8988T (cell line): ENCODE measurements at places on chromosomes 3 and 15.

- no peak for DNase-seq
Measured at GRCh38 chr3:126571078-126571477, 12.3 kb upstream of the C3orf22 start.

DNA sequence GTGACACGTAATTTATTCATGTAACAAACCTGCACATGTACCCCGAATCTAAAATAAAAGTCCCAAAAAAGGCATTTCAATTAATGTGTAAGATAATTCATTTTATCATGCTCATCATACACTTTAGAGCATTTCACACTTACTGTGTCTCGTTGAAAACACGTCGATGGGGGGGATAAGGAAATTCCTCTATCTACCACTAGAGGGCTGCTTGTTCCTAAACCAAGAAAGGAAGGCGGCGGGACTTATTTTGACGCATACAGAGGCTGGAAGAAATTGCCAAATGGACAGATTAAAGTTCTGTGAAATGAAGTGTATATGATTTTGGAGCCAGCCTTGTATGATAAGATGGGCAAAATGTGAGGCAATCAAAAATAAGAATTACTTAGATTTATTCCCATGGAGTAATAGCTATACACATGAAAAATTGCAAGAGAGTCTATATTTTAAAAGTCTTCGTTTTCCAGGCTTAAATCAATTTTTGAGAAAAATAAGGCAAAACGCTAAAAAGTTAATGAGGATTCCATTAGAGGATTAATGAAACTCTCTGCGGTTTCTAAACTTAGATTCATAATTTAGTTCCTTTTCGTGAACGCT lies 346.8 kb downstream of the CNTN3 start:
- no peak for DNase-seq

DNA sequence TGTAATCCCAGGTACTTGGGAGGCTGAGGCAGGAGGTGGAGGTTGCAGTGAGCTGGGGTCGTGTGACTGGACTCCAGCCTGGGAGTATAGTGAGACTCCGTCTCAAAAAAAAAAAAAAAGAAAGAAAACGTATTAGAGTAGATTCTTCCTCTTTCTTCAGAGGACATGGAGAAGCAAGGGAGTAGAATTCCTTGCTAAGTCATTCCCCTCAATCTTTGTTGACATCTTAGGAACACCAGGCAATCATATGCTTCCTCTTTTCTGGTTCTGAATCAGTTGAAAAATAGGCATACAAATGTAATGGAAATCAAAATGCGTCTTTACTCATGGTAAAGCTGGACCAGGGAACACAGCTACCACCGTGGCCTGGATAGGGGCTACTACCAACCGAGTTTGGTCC lies 38.3 kb upstream of the ATOSA start:
- DNase-seq, result no peak

- no peak for DNase-seq
Measured at GRCh38 chr3:113423699-113424098, 17.6 kb downstream of the CFAP44 start.

GRCh38 chr3:134904241-134904771 lies 109.2 kb downstream of the EPHB1 start:
- no peak for DNase-seq

DNA sequence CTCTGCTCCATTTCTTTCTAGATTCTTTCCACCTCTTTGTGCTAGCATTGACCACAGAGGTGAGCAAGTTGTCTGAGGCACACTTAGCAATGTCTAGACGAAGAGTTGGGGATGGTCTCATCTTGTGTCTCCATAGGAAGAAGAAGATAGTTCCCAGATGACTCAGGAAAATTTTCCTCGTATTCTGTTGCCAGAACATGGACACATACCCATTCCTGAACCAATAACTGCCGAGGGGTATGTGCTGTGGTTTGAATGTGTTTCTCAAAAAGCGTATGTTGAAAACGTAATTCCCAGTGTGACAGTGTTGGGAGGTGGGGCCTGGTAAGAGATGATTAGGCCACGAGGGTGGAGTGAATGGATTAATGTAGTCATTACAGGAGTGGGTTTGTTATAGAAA lies 107.5 kb upstream of the GALNT15 start:
- DNase-seq, result no peak

DNA sequence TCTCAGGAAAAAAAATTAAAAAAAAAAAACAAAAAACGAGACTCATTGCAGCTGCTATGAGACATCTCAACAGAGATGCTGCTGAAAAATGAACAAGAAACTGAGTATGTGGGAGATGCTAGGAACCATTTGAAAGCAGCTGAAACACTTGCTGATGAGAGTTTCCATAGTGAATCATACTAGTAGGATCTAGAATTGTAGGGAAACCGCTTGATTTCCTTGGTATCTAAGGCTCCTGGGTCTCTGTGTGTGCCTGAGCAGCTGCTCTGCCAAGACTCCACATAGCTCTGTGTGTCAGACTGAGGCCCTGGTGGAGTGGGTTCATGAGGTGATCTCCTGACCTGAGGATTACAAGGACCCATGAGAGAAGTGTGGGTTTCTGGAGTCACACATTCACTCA lies 313.4 kb upstream of the NECTIN3 start:
- no peak for DNase-seq

GRCh38 chr3:27623085-27623753 lies 98.9 kb downstream of the EOMES start:
- DNase-seq, result no peak

GRCh38 chr3:152608696-152609594 lies 226.0 kb upstream of the P2RY1 start:
- DNase-seq, result no peak

DNA sequence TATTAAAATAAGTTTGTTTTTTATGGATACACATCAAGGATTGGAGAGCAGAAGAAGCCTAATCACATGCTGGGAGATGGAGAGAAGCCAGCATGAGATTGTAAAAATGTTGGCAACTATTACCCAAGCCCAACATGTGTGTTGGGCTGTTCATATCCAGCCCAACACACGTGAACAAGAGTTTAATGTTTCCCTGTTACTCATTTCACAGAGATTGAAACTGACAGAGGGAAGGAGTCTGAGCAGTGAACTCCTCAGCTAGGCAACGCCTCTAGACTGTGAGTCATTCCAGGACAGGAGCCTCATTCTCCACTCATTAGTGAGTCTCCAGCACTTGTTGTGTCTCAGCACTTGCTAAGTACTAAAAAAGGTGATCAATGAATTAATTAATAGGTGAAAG lies 43.2 kb upstream of the CMSS1 start:
- no peak for DNase-seq

DNA sequence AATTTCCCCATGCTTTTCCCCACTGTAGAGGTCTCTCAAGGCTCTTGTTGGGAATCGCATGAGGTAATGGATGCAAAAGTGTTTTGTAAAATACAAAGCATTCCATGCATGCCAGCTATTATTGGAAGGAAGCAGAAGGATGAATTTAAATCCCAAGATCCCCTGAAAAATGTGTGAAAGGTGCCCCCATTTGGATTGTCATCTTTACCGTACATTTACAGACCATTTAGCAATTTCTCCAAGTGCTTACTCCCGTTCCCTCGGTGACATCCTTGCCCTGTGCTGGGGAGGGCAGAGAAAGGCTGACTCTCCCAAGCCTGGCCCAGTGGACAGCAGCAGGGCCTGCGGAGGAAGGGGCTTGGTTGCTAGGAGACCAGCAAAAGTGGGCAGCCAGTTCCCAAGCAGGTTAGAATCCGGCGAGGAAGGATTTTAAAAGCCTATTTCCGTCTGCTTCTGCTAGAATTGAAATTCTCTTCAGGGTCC lies 31.1 kb upstream of the NEO1 start:
- no peak for DNase-seq

DNA sequence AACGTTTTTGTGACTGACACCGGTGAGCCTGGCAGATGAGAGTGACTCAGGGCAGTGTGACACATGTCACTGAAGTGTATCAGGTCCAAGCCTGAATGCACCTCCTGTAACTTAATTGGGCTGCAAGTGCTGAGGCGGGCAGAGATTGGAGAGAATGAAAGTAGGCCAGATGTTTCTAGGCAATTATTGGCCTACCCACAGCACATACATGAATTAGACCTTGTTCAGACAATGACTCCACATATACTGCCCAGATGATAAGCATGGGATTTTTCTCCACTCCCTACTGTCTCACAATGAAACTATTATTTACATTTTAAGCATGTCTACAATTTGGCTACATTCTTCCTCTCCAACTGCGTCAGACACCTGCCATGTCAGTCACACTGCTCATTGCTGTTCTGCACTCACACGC lies 187.3 kb upstream of the ZNF385D start:
- no peak for DNase-seq

DNA sequence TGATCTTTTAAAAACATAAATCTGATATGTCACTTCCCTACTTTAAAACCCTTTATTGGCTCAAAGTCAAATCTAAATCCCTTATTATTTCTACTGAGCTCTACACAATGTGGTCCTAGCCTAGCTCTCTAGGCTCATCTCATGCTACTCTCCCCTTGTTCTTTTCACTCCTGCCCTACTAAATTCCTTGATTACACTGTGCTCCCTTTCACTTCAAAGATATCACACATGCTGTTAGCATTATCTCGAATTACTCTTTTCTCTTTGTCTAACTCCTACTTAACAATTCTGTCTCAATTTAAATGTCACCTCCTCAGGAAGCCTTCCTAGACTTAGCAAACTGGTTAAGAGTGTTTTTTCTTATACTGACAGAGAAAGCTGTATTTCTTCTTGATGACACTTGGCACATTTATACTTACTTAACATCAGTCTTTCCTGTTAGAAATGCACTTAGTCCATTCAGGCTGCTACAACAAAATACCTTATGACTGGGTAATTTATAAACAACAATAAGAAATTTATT lies 102.0 kb downstream of the SCAPER start:
- DNase-seq, result no peak

- DNase-seq, result no peak
Measured at GRCh38 chr3:180102604-180103003, 65.9 kb upstream of the PEX5L start.
